Stimulated activated CD8-positive, alpha-beta memory T cell treated with anti-CD3 and anti-CD28 coated beads, Interleukin-15, amount 100 ng/mL, for 4 hours (primary cell): ENCODE measurements at places on chromosomes 1 and 21.

GRCh38 chr1:163436140-163436812 lies 114.5 kb downstream of the NUF2 start:
- DNase-seq = no peak

- DNase-seq = no peak
Measured at GRCh38 chr1:236495467-236496112, 28.2 kb upstream of the LGALS8 start.

DNA sequence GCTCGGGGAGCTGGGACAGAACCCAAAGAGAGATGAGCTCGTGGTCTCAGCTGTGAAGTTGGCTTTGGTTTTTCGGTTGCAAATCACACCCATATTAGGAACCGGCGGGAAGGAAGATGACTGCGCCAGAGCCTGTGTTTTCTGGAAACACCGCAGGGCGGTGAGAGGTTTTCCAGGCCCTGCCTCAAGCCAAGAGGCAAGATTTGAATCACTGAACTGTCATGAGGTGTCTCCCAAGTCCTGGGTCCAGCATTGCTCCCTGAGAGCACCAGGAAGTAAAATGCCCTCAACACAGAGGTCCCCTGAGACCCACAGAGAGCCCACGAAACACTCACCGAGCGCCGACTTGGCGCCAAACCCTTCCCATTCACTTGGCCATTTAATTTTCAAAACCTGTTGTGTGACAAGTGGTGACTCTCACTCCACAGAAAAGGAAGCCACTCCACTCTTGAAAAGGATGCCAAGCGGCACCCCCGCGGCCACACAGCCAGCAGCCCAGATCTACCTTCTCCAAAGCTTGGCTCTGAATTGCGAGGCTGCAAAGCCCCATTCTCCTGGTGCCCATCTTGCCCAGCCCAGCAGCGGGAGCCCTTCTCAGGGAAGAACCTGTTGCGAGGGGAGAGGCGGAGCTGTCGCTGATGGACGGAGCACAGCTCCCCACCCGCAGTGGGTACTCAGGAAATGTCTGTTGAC lies 99.0 kb upstream of the RUNX3 start:
- DNase-seq = no peak

- no peak for DNase-seq
Measured at GRCh38 chr1:3329640-3330281, 124.7 kb upstream of the ARHGEF16 start.

DNA sequence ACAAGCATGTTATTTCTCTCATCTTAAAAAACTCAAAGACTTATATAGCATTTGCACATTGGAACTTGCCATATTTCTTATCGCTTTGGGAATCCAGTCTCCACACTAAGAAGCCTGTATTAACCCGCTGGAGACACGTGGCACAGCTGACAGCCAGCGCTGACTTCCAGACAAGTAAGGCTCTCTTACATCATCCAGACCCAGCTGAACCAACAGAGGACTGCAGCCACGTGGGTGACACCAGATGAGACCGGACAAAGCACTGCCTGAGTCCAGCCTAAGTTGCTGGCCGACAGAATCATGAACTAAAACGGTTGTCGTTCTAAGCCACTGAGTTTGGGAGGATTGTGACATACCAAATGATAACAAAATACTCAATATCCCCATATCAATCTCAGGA lies 6.3 kb upstream of the CD247 start:
- no peak for DNase-seq
